ENCODE measurements at places on chromosomes 6 and 20.

GRCh38 chr6:149965194-149966020, 1.7 kb downstream of the ULBP1 start:
- DNase-seq: no peak

DNA sequence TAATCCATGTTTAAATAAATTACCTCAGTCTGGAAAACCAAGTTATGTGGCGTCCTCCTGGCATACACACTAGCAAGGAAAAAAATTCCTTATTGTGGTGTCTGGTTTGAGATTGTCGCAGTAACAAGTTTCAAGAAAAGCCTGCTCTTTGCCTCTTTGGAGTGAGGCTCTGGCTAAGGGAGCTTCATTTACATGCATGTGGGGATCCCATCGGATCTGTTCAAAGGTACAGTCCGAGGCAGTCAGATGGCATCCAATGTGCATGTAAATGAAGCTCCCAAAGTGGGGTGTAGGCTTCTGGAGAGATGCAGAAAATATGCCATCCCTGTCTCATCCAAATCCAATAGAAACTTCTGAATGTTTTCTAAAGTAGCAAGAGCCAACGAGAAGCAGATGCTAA, 199.5 kb upstream of the FBXL4 start:
- DNase-seq: no peak

- DNase-seq: no peak
These were observed 75.8 kb downstream of the LAMP5 start for GRCh38 chr20:9590189-9590588.

- no peak for DNase-seq
These were observed 64.8 kb downstream of the UBR2 start for GRCh38 chr6:42628604-42629003.

DNA sequence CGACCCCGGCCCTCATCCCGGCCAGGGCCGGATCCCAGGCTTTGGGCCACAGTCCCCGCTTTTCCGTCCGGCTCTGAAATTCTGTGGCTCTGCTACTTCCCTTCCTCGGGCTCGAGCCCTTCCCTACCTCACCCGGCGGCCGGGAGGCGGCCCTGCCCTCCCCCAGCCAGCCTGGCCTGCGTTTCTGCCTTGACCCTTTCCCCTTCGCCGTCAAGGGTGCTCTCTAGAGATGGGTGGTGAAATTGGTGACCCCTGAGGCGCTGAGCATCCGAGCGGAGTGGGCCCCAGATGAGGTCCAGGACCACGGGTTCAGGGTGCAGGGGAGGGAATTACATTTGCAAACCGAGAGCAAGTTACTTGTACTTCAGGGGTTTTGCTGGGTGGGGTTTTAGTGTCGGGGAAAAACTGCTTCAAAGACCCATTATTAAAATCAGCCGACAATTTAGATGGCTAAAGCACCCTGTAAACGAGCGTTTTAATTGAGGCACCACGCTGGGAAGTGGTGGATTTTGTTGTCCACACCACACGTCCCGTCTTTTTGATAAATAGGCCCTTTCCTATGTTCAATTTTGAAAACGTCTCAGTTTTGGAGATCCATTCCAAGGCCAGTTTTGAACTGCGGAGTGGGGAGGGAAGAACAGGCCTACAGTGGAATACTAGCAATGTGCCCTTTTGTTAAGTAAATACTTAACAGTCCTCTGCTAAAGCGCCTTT, 9.9 kb downstream of the TFAP2A start:
- no peak for DNase-seq

DNA sequence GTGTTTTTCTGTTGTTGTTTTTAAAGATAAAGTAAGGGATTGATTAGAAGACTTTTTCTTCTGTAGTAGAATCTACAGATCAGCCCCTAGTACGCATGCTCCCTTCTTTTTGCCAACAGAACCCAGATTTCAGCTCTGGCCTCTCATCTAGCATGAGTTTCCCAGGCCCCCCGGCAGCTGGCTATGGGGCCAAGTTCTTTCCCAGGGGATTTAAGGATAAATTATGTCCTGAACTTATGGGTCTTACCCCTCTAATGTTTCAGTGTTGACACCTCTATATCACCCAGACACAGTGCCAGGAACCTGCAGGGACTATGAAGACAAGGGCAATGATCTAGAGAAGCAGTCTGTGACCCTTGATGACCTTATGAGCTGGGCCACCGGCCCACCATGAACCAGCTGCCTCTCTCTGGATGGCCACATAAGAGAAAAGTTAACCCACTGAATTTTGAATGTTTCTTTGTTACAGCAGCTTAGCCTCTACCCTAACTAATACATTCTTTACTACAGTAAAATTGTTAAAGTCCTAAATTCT, 150.5 kb downstream of the UNC5CL start:
- DNase-seq: no peak

DNA sequence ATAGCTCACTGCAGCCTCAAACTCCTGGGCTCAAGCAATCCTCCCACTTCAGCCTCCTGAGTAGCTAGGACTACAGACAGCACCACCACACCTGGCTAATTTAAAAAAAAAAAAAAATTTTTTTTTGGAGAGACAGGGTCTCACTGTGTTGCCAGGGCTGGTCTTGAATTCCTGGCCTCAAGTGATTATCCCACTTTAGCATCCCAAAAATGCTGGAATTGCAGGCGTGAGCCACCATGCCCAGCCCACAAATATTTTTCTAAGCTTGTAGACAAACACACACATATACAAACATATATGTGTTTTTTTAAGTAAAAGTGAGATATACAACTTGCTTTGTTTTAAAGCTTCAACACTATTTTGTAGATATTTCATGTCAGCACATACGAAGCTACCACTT, 10.8 kb downstream of the HSPA12B start:
- DNase-seq: no peak

DNA sequence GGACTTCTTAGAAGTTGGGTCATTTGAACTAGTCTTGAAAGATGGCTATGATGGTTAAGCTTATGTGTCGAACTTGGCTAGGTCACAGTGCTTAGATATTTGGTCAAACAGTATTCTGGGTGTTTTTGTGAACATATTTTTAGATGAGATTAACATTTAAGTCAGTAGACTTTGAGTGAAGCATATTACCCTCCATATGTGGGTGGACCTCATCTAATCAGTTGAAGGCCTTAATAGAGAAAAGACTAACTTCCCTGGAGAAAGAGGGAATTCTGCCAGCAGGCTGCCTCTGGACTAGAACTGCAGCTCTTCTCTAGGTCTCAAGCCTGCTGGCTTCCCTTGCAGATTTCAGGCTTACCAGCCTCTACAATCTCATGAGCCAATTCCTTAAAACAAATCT, 76.9 kb downstream of the RCAN2 start:
- DNase-seq: no peak

GRCh38 chr20:16703570-16703969, 26.3 kb upstream of the SNRPB2 start:
- DNase-seq: no peak

DNA sequence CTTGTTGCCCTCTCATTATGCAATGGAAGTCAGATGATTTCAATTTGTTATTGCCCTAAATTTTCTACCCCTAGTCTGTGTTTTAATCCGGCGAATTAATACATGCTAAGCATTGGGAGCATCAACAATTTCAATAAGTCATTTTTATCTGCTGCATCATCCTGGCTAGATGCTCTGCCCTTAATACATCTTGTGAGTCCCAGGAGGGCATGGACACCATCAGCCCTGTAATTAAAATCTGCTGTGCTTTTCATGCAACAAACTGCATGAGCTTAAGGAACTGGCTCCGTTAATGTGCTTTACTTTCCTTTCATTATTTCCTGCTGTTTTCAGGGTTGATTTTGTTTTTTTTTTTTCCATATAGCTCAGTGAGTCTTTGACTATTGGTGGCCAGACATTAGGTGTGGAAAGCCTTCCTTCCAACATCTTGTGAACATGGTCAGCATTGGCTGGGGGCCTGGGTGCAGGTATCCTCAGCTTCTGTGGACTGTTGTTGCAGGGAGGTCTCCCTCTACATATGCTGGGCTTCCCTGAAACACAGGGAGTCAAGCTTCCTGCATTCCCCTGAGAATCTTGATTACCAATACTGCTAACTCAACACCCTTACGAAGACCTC, 8.5 kb upstream of the PBOV1 start:
- DNase-seq: no peak

DNA sequence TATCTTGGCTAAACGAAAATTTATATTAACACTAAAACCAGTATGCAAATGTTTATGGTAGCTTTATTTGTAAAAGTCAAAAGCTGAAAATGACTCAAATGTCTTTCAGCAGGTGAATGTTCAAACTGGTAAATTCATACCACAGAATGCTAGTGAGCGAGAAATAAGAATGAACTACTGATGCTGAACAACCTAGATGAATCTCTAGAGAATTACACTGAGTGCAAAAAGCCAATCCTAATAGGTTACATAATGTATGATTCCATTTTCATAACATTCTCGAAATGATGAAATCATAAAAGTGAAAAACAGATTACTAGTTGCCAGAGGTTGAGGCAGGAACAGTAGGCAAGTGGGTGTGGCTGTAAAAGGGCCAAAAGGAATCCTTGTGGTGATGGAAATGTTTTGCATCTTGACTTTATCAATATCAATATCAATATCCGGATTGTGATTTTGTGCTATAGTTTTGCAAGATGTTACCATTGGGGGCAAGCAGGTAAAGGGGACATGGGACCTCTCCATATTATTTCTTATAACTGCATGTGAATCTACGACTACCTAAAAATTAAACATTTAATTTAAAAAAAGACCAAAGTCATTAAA, 26.1 kb downstream of the ZNF311 start:
- DNase-seq: no peak

- DNase-seq: no peak
These were observed 43.6 kb upstream of the FAM83B start for GRCh38 chr6:54802775-54803634.

- peak; percentile 24 for DNase-seq
These were observed 128.6 kb upstream of the FAM83B start for GRCh38 chr6:54717849-54718455.

DNA sequence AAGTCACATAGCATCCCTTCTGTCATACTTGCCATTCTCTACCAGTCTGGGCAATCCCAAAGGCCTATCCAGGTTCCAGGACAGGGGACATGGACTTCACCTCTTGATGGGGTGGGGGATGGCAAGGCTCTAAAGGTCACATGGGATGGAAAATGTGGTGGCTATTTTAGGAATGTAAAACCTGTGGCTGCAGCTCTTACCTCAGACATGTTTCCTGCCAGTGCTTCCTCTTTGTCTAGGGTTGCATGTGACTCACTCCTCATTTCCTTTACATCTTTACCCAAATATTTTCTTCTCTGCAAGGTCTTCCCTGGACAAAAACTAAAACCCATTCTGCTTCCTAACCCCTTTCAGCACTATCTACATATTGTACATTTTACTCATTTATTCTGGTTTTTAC, 135.7 kb downstream of the BTBD3 start:
- DNase-seq: peak; percentile 32

GRCh38 chr6:24321538-24322162, 36.2 kb downstream of the DCDC2 start:
- no peak for DNase-seq

DNA sequence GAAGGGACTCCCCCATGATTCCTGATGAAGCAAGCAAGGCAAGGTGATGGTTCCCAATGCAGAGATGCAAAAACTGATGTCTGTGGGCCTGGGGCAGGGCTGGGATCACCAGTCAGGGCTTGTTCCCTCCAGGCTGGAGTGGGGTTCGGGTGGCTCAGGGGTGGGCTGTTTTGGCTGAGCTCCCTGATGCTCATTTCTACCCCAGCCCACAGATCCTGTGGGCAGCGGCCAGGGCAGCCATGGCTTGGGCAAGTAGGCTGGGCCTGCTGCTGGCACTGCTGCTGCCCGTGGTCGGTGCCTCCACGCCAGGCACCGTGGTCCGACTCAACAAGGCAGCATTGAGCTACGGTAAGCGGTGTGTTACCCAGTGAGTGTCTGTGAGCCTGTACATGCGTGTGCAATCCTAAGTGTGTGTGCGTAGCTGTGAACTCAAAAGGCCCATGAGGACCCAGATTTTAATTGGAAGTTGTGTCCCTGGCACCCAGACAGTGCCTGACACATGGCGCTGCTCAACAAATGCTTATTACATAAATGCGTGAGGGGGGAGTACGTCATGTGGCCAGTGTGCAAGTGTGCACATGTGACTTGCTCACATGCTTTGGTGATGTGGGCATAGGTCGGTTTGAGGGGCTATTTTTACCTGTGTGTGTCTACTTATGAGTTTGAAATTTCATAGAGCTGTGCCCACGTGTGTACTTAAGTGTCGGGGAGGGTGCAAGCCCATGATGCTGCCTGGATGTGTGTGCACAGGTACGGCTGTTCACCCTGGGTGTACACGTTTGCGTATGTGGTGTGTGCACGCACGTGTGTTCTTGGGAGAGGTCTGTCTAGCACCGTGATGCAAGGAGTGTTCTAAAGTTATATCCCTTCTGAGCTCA, 1.1 kb downstream of the BPIFB2 start:
- DNase-seq: no peak

GRCh38 chr20:41669708-41670263, 51.6 kb upstream of the CHD6 start:
- DNase-seq: no peak

DNA sequence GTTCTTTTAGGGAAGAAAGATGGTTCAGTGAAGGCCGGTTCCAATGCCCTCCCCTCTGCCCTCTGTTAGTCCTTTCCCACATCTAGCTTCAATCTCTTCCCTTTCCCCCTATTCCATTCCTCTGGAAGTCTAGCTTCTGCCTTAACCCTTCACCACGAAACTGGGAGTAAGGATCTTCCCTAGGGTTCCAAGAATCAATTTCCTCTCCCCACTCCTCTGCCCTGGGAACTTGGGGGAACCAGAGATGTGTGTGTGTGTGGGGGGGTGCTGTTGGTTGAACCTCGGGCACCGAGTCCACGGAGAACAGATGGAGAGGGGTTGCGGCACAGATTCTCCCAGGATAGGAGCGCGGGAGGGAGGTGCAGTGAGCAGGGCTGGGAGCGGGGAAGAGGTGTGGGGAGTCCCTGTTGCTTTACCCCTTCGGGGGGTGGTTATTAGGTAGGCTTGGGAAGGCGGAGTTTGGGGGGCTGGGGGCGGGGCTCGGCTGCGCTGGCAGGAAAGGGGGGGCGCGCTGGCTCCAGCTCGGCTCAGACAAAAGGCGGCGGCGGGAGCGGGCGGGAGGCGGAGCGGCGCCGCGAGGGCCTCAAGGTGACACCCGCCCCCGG, at the start of gene TMEM151B:
TMEM151B (plus strand) TSS at position 530 of the 605 bp plus-strand sequence. CDS start 293 bp downstream, outside the sequence.
- no peak for DNase-seq

DNA sequence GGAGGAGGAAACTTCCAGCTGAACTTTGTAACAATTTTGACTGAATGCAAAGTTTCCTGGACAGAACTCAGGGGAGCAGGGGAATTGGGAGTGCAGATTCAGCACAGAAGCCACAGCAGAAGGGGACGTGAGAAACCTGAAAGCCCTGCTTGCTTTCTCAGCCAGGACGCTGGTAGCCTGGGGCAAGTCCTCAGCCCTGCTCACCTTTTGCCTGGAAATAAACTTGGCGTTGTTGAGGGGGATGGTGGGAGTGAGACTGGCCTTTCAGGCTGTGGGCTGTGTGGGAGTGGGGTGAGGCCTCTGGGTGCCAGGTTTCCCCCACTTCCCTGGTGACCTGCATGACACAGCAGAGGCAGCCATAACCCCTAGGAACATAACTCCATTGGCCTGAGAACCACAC, 238.1 kb upstream of the HS3ST5 start:
- no peak for DNase-seq

- no peak for DNase-seq
These were observed 45.0 kb downstream of the RNF144B start for GRCh38 chr6:18432180-18432579.

GRCh38 chr6:117072134-117072533, 193.2 kb upstream of the VGLL2 start:
- no peak for DNase-seq

GRCh38 chr20:20000211-20000968, 16.8 kb upstream of the NAA20 start:
- DNase-seq: no peak
